G401 (cell line): ENCODE measurements at places on chromosomes 2 and 18.

DNA sequence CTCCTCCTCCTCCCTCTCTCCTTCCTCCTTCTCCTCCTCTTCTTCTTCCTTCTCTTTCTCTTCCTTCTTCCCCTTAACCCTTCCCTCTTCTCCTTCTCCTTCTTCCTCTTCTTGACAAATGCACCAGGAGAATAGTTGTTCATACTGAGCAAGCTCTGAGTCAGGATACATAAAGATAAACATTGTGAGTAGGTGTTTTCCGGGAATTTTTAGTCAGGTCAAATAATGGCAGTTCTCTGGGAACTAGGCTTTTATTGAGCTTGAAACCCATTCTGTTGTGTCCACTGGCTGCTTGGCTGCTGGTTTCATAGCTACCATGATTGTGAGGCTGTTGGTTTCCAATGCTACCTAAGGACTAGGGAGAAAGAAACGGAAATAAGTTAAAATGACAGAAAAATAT lies 1144.7 kb upstream of the DDX18 start:
- no peak for DNase-seq

DNA sequence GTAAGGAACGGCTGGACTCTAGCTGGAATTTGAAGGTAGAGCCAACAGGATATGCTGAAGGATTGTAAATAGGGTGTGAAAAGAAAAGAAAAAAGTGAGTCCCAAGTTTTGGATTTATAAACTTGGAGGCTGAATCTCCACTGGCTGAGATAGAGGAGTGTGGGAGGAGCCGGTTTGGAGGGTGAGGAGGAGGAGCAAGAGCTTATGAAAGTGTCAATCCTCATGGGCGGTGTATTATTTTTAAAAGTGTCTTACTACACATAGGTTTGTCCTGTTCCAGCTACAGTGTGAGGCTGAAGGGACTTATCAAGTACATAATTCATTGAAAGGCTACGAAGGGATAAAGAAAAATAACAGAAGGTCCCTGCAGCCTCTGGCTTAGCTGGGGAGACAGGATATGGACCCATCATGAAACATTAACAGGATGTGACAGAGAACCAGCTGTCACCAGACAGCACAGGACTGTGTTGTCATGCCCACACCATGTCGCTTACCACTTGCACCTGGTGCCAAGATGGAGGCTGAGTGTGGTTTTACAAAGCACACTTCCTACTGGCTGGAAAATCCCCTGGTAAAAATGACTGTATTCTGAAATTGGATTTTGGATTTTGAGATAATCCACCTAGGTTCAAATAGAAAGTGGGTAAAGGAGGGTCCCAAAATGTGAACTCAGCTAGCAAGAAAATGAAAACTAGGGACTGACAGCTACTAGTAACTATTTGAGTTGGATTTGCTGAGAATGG lies 2.5 kb upstream of the MREG start:
- DNase-seq = peak; percentile 93

GRCh38 chr2:39922679-39923405 lies 143.8 kb upstream of the THUMPD2 start:
- no peak for DNase-seq

GRCh38 chr2:21416226-21416625 lies 292.5 kb downstream of the TDRD15 start:
- DNase-seq = no peak

DNA sequence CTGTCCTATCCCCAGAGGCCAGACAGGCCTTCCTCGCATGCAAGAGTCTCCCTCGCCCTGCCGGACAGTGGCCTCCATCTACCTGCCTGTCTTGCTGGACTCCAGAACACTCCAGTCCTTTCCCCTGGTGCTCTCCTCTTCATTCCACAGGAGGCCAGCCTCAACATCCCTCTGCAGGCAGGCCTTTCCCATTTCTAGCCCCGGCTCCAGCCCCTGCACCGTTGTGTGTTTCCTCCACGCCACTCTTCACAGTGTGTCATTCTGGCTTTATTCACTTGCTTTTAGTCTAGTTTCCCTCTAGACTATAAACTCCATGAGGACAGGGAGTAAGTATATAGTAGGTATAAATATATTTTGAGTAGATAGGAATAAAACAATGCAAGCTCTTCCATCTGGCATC lies 81.2 kb downstream of the LOXHD1 start:
- no peak for DNase-seq

- DNase-seq = no peak
Measured at GRCh38 chr2:228839421-228839876, 431.6 kb downstream of the PID1 start.
